ENCODE measurements at places on chromosomes 7 and 10.

DNA sequence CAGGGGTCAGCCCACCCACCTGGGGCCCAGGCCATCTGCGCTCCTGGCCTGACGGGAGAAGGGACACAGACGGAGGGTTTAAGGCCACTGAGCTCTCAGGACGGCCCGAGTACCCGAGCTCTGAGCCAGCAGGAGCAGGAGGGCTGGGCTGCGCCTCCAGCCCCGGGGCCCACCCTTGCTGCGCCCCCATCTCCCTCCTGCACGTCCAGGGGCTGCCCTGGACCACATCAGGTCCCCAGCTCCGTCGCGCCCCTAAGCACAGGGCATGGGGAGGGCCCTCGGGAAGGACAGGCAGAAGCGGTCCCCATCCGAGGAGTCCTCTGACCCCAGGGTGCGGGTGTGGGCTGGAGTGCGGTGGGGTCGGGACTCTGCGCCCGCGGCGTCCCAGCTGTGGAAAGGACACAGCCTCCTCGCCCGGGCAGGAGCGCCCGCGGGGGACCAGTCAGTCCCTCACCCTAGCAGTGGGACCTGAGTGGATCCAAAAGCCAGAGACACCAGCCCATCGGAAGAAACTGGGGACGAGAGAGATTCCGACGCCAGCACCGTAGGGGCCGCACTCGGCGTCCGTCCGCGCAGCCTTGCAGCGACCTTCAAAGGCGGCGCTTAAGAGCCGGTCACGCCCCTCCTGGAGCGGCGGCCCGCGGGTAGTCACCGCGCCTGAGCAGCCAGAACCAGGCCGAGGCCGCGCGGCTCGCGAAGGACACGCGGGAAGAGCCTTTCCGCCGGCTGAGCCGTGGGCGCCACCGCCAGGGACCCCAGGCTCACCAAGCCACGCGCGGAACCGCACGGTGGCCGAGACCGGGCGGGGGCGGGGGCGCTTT lies 15.9 kb downstream of the CAMK2B start:
- DNase-seq = no peak

DNA sequence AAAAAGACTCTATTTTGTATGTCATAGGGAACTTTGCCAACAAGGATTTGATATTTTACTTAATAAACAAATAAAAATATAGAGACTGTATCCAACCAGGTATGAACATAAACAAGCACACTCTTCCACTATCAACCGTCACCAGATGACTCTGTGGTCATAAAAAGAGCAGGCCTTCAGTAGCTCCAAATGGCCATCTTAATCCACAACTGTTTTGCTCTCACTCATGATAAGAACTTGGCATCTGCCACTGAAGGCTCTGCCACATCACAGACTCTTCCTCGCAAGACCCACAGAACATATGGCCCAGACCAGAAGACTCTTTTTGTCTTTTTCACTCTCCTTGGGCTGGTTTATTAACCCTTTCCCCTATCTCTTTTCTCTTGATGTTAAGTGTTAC lies 98.7 kb upstream of the POM121L12 start:
- DNase-seq = no peak

GRCh38 chr7:116572036-116572435 lies 47.2 kb downstream of the CAV1 start:
- DNase-seq = no peak

- no peak for DNase-seq
These were observed 431.1 kb upstream of the LRGUK start for GRCh38 chr7:133696056-133696455.

- no peak for DNase-seq
These were observed 295.0 kb upstream of the IGFBP3 start for GRCh38 chr7:46215987-46216567.

DNA sequence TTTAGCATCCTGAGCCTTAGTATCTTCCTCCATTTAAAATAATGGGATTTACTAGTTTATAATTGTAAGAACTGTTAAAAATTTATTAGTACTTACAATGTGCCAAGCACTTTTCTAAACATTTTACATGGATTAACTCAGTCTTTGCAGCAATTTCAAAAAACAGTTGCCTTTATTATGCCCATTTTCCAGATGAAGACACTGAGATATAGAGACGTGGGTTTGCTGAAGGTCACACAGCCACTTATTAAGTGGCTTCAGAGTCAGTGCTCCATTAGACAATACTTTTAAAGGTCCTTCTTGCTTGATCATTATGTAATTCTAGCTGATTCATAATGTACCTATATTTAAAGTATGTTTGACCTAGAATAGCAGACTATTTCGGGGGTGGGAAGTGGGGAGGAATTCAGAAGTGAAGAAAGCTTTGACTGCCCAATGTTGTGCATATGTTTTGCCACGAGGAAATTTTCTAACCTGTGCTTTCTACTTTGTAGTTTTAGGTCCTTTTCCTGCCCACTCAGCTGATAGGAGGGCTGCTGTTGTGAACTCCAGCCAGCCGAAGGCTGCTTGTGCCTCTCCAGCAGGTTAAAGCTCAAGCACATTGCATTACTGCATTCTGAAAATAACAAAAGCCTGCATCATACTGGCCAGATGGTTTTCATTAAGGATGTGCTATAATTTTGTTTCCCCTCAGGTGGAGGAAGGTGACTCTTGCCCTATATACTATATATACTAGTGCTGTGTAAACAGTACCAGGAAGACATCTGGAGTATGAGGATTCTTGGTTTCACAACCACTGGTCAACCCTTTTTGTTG lies 4.3 kb downstream of the PLEKHA8 start:
- DNase-seq = peak; percentile 94

GRCh38 chr10:11197878-11198277 lies 180.2 kb downstream of the CELF2 start:
- DNase-seq = no peak

GRCh38 chr7:107016312-107016711 lies 28.2 kb upstream of the PRKAR2B start:
- no peak for DNase-seq

GRCh38 chr7:155764438-155764793 lies 47.8 kb downstream of the SHH start:
- DNase-seq = no peak

- DNase-seq = no peak
These were observed 24.0 kb upstream of the ACTR3B start for GRCh38 chr7:152735443-152736004.

- no peak for DNase-seq
These were observed 1190.8 kb upstream of the AUTS2 start for GRCh38 chr7:68407460-68407859.

- peak; percentile 50 for DNase-seq
These were observed 568.0 kb downstream of the ZWINT start for GRCh38 chr10:55793024-55793423.

GRCh38 chr10:114550756-114551635 lies 107.1 kb downstream of the ABLIM1 start:
- no peak for DNase-seq

DNA sequence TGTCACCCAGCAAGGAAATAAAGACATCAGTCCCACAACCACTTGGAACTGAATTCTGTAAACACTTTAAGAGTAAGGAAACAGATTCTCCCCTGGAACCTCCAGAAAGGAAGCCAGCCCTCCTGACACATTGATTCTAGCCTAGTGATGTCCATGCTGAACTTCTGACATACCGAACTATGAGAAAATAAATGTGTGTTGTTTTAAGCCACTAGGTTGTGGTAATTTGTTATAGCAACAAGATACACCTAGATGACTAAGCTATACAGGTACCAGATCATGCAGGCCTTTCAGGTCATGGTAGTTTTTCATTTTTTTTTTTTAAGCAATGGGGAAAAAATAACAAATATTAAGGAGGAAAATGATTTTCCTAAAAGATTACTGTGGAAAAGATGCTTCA lies 37.6 kb upstream of the LRRTM3 start:
- no peak for DNase-seq

GRCh38 chr7:157009170-157009777 lies 1.2 kb downstream of the MNX1 start:
- DNase-seq = no peak

GRCh38 chr7:155469-155900 lies 36.9 kb upstream of the FAM20C start:
- DNase-seq = no peak

DNA sequence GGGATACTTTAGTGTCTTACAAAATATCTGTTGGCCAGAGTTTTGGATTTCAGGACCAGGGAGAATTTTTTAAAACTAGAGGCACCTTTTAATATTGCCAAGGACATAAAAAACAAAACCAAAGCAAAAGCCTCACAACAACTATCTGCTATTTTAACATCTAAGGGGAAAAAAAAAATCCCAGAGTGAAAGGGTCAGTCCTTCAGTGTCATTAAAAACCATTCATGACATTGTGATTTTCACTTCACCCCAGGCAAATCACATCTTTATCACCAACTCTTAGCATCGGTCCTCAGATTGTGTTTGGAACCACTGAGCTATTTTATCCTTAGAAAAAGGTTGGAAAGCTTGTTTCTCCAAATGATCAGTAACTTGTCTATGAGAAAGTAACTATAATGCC lies 10.7 kb downstream of the CEP41 start:
- no peak for DNase-seq

GRCh38 chr7:94054130-94054529 lies 50.0 kb upstream of the BET1 start:
- no peak for DNase-seq

- no peak for DNase-seq
These were observed 7.8 kb upstream of the UBE2D1 start for GRCh38 chr10:58326967-58327381.

DNA sequence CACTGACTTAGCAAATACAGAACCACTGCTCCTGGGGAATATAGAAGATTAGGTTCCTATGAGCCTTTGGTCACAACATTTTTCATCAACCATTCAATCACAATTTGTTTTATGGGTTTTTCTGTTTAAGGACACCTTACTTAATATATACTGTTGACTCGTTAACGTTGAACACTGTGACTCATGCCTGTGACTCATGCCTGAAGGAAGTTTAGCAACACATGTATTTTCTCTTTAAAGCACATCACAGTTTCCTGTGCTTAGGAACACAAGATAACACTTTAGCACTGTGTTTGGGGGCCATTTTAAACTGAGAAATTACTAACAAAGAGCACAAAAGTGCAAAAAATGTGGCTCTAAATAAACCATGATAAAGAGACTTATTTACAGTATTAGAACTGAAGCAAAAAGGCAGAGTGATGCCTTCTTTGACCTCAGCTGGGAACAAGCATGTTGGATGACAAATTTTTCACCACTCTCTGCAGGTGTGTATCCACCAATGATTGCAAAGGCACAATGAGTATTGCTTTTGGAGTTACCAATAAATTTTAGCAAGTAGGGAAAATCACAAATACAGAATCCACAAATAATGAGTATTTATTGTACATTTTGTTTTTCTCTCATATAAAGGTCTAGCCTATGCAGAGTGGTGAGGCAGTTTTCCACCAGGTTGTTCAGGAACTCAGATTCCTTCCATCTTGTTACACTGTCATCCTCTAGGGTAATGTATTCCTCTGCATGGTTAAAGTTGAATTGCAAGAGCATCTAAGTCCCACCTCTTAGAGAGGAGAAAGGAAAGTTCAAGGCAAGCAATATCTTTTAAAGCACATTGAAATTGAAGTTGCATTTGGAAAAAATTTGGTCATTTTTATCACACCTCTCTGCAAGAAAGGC lies 7.3 kb downstream of the FGFBP3 start:
- DNase-seq = peak; percentile 92

GRCh38 chr10:51547941-51548340 lies 151.5 kb downstream of the CSTF2T start:
- no peak for DNase-seq

DNA sequence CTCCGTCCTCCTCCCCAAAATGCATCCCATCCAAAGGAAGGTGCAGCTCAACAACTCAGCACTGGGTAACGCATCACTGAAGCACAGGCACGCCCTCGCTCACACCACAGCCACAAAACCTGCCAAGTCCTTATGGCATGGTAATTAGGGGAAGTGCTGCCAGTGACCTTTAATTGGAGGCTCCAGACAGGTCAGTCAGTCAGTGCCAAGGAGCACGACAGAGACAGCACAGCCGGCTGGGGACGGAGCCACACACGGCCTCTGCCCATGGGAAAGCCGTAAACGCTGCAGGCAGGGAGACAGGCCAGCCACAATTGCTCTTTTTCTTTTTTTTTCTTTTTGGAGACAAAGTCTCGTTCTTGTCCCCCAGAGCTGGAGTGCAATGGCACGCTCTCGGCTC lies 146.5 kb downstream of the MAD1L1 start:
- DNase-seq = no peak

DNA sequence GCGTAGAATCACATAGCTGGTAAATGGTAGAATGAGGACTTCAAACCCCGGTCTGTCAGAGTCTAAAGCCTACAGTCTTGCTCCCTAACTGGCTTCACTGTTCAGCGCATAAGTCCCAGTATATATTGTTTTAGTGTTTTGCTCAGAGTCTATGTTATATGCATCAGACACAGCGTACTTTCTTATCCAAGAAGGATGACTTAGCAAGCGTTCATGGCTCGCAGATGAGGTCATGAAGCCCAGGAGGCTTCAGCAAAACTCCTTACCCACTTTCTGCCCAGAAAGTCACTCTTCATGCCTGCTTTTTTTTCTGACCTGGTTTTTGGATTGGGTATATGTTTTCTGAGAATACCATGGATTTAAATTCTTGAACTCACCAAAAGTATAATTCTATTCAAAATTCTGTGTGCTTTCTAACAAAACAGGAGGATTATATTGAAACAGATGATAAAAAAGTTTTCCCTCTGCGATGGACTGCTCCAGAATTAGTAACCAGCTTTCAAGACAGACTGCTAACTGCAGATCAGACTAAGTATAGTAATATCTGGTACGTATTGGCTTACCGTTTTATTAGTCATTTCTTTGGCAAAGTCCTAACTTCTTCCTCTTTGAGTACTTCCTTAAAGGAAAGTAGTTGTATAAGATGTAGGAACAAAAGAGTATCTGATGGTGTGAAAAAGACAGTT lies 24.6 kb upstream of the BHLHA15 start:
- no peak for DNase-seq

GRCh38 chr10:12431151-12432101 lies 82.1 kb downstream of the CAMK1D start:
- no peak for DNase-seq

DNA sequence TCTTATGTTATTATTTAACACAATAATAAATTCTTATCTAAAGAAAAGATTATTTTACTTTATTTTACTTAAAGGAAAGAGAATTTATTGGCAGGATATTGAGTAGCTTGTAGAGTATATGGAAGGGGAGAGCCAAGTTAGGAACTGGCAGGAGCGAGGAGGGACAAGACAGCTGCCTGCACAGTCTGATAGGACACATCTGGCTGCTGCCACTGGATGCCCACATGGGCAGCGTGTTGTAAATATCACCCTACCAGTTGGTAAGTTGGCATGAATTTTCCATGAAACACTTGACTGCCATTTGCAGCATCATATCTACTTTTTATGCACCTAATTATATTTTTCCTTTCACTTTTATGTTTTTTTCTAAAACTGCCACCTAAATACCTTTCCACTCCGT lies 19.6 kb downstream of the SRI start:
- no peak for DNase-seq

Data from HS-5 (cell line).